ENCODE measurements at places on chromosomes 3 and 15. TPM values are rescaled to one million over a fixed set of nuclear protein-coding genes. Genes with fewer than 3 reads are reported as not detected.

SNRPA1 gene
- total RNA-seq = 212 TPM

ABHD17C gene
- 1.9 TPM for total RNA-seq

WNT5A gene
- 0.36 TPM for total RNA-seq

C3orf22 gene
- total RNA-seq = not detected

DNAJB11 gene
- 30.4 TPM for total RNA-seq

GOLGA8A gene
- total RNA-seq = 161 TPM

LRRIQ4 gene
- not detected for total RNA-seq

Data from naive thymus-derived CD4-positive, alpha-beta T cell (primary cell).